ENCODE measurements at places on chromosomes 7 and 10.

- DNase-seq = no peak
These were observed 21.7 kb upstream of the BNIP3 start for GRCh38 chr10:132003282-132003924.

DNA sequence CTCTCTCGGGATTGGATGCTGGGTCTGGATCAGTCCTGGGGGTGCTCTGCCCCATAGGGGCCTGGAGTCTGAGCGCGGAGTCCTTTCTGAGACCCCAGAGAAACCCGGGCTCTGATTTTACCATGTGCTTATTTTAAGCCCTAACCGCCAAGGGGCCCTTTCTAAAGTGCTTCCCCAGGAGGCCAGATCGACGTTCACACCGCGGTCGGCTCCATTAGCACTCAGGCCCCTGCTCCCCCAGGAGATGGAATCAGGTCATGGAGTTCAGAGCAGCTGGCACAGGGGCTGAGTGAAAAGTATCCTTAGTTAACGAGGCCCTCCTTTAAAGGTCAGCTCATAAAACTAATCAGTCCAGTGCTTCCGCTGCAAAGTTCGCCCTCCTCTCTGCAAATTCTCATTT lies 159.4 kb upstream of the COBL start:
- no peak for DNase-seq

DNA sequence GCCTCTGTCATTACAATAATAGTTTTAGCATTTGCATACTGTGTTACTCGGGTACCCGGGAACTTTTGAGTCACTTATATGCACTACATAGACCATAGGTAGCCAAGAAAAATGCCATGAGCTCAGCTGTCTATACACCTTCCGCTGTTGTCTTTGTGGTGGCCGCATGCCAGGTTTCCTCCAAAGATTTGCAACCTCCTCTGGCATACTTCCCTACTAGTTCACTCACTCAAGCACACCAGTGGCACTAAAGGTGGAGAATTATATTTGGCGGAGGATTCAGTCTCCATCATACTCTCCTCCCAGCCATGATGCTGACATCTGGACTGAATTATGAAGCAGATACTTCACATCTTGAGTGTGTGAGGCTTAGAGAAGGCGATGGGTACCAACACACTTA lies 35.6 kb upstream of the GRB10 start:
- no peak for DNase-seq

GRCh38 chr7:36147361-36147760 lies 5.7 kb upstream of the EEPD1 start:
- DNase-seq = no peak

DNA sequence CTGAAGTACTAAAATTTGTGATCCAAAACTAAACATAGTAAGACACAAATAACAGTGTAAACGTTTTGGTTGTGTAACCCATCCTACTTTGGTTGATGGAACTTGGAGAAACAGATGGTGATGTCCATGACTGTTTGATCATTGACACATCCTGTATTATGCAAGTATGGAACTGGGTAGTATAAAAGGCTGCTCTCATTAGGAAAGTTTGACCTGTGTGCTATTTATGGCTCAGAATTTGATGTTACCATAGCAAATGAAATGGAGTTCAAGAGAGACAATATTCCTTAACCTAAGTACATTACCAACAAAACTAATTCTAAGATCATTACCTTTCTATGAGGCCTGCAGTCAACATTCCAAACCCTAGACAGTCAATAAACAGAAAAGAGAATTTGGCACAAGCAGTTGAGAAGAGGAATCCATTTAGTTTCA lies 39.9 kb downstream of the DKK1 start:
- DNase-seq = no peak

Measured in NAMALWA (cell line).